Activated CD4-positive, alpha-beta T cell treated with anti-CD3 and anti-CD28 coated beads, Interleukin-2, amount 50 U/mL, for 24 hours (primary cell): ENCODE measurements at places on chromosomes 7 and 10.

DNA sequence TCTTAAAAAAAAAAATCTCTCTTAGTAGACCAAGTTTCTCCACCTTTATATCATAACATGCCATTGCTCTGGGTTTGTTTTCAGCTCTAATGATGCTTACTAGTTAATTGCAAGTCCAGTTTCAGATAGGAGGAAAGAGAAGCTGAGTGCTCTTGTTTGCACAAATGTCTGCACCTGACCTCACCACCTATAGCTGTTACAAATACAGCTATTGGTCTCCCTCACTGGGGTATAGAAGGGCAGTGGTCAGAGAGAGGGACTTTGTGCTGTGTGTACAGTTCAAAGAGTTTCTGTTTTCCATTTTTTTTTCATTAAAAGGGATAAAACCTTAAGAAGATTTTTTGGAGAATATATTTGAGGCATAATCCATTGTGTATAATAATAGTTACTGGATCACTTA is 52.7 kb downstream of the TAS2R16 start:
- DNase-seq: no peak

DNA sequence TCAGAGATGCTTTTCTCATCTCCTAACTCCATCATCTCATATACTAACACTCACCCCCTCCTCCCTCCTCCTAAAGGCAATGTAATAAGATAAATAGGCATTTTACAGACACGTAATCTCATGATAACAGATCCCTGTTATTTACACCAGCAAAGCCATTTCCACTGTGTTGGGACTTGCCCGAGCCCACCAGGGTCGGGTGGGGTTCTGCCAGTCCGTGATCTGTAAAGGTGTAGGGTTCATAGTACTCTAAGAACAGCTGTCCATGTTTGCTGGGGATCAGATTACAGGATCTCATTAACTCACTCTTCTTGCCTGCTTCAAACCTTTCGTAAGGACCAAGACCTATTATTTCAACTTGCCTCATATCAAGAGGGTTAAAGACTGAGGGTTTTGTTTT is 172.4 kb downstream of the FZD1 start:
- DNase-seq: no peak

DNA sequence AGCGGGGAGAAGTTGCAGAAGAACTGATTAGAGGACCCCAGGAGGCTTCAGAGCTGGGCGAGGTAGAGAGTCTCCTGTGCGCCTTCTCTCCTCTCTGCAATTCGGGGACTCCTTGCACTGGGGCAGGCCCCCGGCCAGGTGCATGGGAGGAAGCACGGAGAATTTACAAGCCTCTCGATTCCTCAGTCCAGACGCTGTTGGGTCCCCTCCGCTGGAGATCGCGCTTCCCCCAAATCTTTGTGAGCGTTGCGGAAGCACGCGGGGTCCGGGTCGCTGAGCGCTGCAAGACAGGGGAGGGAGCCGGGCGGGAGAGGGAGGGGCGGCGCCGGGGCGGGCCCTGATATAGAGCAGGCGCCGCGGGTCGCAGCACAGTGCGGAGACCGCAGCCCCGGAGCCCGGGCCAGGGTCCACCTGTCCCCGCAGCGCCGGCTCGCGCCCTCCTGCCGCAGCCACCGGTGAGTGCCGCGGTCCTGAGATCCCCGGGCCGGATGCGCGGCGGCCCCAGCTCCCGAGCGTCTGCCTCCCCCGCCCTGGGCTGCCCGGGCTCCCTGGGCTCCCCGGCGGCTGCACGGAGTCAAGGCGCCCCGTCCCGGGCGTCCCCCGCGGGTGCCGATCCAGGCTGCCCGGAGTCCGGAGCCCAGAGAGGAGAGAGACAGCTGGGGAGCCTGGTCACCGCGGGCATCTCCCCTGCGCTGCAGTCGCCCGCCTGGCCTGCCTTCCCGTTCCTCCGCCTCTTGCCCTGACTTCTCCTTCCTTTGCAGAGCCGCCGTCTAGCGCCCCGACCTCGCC is at the start of gene PLAU:
Gene PLAU, plus strand, starts transcription at position 369 of the 789 bp plus-strand sequence. CDS start 424 bp downstream, outside the sequence.
- DNase-seq: no peak

GRCh38 chr7:81790686-81791085 is 20.8 kb upstream of the HGF start:
- DNase-seq: no peak

GRCh38 chr7:36013246-36014014 is 139.6 kb upstream of the EEPD1 start:
- DNase-seq: no peak

- DNase-seq: no peak
Observed at GRCh38 chr7:78769481-78770101, 683.9 kb downstream of the MAGI2 start.

- DNase-seq: no peak
Observed at GRCh38 chr7:83643739-83644138, 5.2 kb downstream of the SEMA3E start.

GRCh38 chr10:126170776-126171175 is 217.5 kb downstream of the ADAM12 start:
- no peak for DNase-seq

- no peak for DNase-seq
Observed at GRCh38 chr7:104328296-104328969, at the start of gene LHFPL3. TSS of gene LHFPL3 (plus strand) at chr7:104328603.

DNA sequence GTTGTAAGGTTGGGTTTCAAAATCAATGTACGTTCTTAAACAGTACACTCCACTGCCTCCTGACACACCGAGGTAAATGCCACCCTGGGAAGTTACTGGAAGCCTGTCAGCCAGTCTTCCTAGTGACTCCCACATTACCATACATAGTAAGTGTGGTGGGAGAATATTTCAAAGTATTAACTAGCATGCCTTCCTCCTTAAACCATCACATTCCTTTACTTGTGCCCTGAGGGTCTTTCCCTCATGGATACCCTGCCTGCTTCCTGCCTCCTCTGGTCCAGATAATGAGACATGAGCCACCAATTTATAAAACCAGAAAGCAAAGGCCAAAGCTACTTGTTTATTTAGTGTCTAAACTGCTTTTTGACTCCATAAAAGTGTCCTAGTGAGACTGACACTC is 23.3 kb upstream of the SORCS3 start:
- no peak for DNase-seq

DNA sequence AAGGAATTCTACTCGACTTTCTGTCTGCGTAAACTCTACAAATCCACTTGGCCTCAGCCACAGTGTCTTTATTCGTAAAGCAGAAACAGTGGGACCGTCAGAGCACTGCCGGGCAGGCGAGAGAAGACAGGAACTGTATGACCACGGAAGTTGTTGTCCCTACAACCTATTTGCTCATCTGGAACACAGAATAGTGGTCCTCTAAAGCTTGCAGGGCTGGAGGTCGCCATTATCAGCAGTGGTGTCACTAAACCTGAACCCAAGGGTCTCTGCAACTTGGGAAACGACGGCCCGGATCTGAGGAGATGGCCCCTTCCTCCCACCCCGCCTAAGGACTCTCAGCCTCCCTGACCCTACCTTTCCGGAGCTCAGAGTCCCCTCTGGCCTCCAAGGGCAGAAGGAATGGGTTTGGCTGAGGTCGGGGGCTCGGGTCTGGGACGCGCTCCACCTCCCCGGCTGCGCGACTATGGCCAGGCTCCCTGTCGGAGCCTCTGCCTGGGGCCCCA is 442 bp downstream of the STYXL1 start:
- no peak for DNase-seq

DNA sequence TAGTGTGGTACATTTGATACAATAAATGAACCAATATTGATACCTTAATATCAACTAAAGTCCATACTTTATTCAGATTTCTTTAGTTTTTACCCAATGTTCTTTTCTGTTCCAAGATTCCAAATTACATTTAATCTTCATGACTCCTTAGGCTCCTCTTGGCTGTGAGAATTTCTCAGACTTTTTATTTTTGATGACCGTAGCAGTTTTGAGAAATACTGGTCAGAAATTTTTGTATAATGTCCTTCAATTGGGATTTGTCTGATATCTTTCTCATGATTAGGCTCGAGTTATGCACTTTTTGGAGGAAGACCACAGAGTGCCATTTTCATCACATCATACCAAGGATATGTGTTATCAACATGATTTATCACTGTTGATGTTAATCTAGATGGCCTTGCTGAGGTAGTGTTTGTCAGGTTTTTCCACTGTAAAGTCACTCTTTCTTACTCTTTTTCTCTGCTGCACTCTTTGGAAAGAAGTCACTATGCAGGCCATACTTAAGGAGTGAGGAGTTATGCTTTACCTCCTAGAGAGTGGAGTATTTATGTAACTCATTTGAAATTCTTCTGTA is 12.9 kb upstream of the ENTPD1 start:
- DNase-seq: no peak

DNA sequence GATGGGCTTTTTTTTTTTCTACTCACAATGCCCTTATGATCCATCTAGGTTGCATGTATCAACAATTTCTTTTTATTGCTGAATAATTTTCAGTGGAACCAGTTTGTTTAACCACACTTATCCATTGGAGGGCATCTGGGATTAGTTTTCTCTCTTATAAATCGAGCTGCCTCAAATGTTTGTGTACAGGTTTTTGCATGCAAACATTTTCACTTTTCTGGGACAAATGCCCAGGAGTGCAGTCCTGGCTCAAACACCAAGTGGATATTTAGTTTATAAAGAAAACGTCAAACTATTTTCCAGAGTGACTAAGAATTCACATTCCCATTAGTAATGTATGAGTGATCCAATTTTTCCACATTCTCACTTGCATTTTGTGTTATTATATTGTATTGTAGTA is 313.4 kb downstream of the CXCL12 start:
- DNase-seq: no peak

- DNase-seq: no peak
Observed at GRCh38 chr7:47846138-47846836, 102.0 kb downstream of the PKD1L1 start.

GRCh38 chr10:78776756-78777155 is 292.0 kb upstream of the ZMIZ1 start:
- DNase-seq: no peak

DNA sequence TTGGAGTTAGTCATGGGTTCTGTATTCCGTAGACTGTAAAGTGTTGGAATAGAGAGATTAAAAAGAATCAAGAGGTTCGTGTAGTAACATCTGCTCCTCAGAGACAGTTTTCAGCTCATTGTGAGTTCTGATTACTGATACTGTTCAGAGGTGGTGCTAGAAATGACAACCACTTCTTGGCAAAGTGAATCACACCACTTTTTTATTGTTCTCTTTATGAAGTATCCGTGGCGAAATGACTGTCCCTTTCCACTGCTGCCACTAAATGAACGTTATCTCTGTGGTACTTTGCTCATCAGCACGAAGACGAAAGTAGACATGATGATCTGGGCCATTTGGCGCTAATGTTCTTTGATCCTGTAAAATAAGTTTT is 860 bp downstream of the RPP30 start:
- DNase-seq: no peak

- no peak for DNase-seq
Observed at GRCh38 chr10:60862517-60862916, 81.5 kb downstream of the RHOBTB1 start.

DNA sequence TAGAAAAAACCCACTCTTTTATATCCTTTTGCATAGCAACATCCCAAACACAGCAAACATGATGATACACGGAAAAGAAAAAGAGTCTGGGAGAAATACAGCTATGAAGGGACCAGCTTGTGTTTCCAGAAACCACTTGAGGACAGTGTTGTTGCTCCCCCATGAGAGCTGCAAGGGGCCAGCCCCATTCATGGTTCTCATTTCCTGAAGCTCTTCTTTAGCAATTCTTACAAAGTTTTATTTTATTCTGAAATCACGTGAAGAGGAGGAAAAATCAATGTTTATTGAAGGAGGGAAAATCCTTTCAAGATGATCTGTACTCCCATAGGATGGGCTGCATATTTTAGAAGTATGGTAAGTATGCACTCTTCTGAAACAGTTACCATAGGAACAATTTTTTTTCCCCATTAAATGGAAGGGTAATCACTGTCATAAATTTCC is 17.5 kb upstream of the PRTFDC1 start:
- no peak for DNase-seq

- DNase-seq: no peak
Observed at GRCh38 chr7:139588632-139589031, 65.1 kb downstream of the CLEC2L start.

GRCh38 chr7:41438705-41439514 is 264.0 kb downstream of the INHBA start:
- DNase-seq: no peak

GRCh38 chr7:144133307-144133706 is 10.3 kb downstream of the OR2A14 start:
- DNase-seq: no peak

- no peak for DNase-seq
Observed at GRCh38 chr7:115911465-115911864, 119.1 kb downstream of the TFEC start.

- no peak for DNase-seq
Observed at GRCh38 chr7:158001621-158002320, 585.9 kb downstream of the PTPRN2 start.

DNA sequence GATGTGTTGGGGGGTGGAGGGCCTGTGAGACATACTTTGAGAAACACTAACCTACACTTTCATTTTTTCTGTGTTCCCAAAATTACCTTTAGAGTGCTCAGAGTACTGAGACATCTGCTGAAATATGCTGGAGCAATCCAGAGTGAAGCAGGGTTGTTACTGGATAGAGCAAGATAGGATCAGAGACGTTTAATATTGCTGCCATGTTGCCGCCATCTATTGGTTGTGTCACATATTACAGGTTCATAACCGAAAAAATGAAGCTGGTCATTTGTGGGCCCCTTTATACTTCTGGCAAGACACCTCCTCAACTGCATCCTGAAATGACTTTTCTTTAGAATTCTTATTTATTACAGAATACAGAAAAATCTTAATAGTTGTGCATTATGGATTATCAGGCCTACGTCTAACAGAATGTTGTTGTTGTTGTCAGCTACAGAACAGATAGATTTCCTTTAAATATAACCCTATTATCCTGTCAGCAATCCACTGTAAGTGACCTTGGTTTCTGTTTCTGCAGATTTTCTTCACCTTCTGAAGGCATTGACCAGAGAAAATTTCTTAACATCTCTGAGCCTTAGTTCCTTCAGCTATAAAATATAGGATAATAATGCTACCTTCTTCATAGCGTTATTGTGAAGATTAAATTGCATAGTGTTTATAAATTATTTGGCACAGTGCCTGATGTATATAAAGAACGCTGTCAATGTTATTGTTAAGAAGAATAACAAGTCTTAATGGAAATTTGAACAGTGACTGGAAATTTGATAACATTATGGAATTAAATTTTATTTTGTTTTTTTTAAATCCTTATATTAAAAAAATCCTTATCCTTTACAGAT is 16.2 kb upstream of the DLD start:
- DNase-seq: no peak

GRCh38 chr7:99953649-99954048 is 22.2 kb downstream of the AZGP1 start:
- DNase-seq: no peak
